ENCODE measurements at places on chromosomes 6 and 20.
A peak's percentile ranks its signal among the peaks of the same experiment; 100 is the strongest.

DNA sequence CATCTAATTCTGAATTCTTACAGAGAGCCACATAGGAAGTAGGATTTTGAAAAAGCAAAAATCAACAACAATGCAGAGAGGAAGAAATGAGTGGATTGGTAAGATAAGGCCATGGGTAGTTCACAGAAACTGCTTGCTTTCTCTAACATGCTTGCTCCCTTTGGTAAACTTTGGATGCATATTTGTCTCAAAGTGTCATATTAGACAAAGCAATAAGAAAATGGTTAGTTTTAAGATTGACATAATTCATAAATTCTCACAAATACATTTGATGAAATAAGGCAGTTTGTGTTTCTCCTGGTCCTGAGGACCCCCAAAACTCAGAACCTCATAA is 31.7 kb downstream of the UTRN start:
- DNase-seq, result no peak

DNA sequence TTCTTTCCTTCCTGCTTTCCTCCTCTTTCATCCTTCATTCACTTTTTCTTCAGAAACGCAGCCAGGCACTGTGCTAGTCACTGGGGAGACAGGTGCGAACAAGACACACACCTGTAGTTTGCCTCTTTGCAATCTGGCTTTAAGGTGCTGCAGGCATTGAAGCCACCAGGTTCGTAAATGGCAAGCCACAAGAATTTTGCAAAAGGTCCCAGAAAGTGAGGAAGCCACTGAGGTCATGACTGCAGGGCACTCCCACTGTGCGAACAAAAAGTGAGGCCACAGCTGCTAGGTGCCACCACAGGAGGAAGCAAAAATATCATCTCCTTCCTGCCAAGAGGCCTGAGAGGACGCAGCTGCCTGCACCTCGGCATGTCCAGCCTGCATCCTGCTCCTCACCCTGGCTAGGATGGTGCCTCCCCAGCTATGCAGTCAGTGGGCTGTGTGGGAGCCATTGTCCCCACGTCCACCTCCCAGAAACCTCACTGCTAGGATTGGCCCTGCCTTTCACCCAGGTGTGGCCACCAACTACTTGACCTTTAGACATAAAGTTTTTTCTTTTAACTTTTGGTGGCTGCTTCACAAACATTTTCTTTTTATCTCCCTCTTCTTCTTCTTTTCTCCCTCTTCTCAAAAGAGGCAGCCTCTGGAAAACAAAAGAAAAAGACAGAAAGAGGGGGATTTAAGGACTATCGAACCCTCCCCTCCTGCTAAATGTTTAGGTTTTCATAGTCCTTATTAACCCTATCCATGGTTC is 230.8 kb downstream of the BCAS1 start:
- DNase-seq, result no peak

- DNase-seq, result no peak
Observed at GRCh38 chr20:50127587-50128519, 14.9 kb upstream of the UBE2V1 start.

- no peak for DNase-seq
Observed at GRCh38 chr20:47614703-47615309, 113.1 kb downstream of the NCOA3 start.

GRCh38 chr6:106823058-106823457 is 151.5 kb downstream of the CD24 start:
- no peak for DNase-seq

GRCh38 chr6:138441965-138442364 is 37.9 kb downstream of the HEBP2 start:
- no peak for DNase-seq

- no peak for DNase-seq
Observed at GRCh38 chr6:148247386-148248063, 95.1 kb upstream of the SASH1 start.

DNA sequence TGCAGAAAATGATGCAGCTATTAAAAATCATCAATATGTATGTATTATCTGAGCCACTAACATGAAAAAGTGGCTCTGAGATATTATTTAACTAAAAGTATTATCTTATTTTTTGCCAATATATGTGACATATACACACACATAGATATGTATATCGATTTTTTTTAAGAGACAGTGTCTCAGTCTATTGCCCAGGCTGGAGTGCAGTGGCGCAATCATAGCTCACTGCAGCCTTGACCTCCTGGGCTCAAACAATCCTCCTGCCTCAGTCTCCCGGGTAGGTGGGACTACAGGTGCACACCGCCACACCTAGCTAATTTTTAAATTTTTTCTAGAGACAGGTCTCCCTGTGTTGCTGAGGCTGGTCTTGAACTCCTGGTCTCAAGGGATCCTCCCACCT is 1.6 kb upstream of the TRAF3IP2 start:
- DNase-seq, result no peak

- DNase-seq, result no peak
Observed at GRCh38 chr20:54717983-54718382, 242.6 kb downstream of the DOK5 start.

DNA sequence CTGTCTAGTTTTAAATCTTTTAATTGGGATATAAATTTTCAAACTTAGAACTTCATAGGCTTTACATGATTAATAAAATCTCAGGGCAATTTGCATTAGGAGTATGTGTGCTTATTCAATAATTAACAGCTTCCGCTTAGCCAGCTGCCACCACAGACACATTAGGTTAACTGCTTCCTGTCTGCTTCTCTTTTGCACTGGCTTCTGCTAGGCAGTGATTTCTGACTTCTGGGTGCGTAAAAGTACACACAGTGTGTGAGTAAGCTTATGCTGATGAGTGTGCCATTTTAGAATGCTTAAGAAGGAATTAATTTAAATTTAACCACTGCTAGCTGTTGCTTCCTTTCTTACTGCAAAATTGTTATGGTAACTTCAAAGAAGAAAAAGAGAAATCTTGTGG is 73.9 kb downstream of the F13A1 start:
- DNase-seq, result no peak

DNA sequence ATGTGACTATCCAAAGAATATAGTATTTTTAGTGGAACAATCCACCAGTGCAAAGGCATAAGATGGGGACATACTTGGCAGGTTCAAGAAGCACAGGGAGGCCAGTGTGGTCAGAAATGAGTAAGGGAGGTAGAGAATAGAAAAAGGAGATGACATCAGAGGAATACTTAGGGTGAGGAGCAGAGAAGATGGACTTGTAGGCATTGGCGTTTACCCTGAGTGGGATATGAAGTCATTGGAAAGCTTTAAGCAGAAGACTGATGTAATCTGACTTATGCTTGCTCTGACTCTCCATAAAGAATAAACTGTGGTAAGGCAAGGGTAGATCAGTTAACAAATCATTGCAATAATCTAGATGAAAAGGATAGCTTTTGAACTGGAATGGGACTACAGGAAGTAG is 228.7 kb downstream of the GJA1 start:
- DNase-seq, result no peak

- DNase-seq, result no peak
Observed at GRCh38 chr6:137378090-137378369, 116.2 kb downstream of the OLIG3 start.

DNA sequence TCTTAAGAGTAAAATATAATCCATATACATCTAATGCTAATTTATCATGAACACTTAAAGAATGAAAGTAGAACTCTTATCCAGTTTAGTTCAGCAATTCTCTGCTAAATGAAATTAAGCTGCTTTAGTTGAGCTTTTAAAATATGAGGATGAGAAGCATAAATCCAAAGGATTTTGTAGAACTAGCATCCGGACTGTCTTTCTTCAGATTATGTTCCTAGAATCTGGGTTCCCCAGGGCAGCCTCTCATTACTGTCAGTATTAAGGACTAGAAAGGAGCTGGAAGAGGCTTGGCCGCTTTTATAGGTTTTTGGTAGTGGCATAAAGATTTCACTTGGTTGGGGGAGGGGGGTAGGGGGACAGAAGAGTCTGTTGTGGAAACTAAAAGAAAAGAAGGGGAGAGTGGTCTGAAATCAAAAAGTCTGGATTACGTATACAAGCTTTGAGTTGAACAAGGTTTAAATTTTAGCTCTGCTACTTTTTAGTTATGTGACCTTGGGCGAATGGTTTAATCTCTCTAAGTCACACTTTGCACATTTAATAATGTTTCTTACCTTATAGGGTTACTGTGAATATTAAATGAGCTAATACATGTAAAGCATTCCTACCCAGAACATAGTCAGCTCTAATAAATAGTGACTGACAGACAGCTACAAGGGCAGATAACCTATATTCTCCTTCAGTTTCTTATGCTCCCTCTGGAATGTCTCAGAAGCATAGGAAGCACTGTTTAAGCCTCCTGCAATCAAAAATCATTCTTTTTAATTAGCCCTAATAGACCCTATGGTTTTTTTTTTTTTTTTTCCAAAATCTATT is 3.7 kb downstream of the SGK1 start:
- no peak for DNase-seq

GRCh38 chr6:2652611-2653010 is 98.1 kb downstream of the MYLK4 start:
- DNase-seq, result no peak

GRCh38 chr6:136609873-136610706 is 59.9 kb upstream of the MAP7 start:
- peak; percentile 99 for DNase-seq

DNA sequence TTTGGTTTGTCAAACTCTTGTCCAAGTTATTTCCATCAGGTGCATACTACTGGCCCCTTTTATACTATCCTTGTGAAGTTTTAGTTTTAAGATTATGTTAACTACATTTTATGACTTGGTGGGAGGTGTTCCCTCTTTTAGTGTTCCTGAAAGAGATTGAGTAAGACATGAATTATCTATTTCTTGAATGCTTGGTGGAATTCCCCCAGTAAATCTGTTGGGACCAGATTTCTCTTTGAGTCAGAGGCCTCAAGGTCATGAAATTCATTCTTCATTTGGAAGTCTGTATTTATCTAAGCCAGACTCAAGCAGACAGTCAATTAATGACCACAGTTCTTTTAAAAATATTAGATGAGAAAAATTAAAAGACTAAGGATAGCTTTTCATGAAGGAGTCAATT is 81.3 kb downstream of the MOXD1 start:
- no peak for DNase-seq

DNA sequence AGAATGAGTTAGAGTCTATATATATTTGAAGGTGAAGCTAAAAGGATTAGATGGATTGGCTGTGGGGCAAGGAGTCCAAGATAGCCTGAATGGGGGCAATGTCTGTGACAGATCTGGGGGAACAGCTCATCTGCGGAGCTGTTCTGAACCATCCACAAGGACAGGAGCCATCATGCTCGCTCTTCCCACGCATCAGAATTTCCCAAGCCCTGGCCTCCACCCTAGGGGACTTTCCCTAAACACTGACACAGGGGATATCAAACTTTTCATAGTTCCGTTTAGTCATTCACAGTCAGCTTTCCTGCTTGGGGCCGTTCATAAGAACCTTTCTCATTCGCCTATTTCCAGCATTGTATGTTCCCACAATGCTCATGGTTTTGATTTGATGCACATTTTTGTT is 37.6 kb upstream of the CCN6 start:
- DNase-seq, result no peak

GRCh38 chr6:149166747-149167146 is 150.8 kb upstream of the TAB2 start:
- no peak for DNase-seq

- peak; percentile 63 for DNase-seq
Observed at GRCh38 chr6:140970485-140970884, 1162.2 kb upstream of the GJE1 start.

GRCh38 chr20:9628141-9628540 is 113.8 kb downstream of the LAMP5 start:
- DNase-seq, result no peak

GRCh38 chr6:119233312-119233984 is 116.1 kb downstream of the MAN1A1 start:
- no peak for DNase-seq

GRCh38 chr20:2314759-2315439 is 19.1 kb downstream of the TGM3 start:
- peak; percentile 92 for DNase-seq

DNA sequence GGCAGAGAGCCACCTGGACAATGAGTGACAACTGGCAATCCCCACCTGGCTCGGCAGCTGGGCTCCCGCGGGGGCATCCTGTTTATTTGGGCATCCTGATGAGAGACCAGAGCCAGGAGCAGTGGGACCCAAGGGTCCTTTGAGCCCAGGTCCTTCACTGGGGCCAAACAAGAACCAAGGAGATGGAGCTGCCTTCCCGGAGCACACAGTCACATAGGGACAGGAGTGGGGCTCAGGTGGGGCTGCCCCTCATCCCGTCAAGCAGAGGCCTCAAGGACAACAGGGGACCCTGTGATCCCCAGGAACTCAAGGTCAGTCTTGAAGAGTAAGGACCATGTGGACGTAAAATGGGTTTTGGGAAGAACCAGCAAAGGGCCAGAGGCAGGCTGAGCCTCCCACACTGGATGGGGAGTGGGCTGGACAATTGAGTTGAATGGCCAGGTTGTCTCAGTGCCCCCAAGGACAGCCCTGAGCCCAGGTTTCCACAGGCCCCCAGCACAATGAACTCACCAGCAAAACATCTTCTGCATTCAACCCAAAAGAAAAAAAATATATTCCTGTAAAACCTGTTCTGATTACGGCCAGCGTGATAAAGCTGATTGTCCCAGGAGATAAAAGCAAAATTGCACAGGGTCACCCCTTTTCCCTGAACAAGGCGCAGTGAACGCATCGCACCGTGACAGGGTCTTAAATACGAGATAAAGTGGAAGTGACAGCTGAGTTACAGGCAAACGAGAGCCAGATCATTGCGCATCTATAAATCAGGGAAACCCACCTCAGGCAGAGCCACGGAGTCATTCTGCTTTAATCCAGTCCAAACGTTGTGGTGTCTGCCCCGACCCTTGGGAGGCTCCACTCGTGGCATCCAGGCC is 86.2 kb downstream of the ANKRD60 start:
- DNase-seq, result no peak

DNA sequence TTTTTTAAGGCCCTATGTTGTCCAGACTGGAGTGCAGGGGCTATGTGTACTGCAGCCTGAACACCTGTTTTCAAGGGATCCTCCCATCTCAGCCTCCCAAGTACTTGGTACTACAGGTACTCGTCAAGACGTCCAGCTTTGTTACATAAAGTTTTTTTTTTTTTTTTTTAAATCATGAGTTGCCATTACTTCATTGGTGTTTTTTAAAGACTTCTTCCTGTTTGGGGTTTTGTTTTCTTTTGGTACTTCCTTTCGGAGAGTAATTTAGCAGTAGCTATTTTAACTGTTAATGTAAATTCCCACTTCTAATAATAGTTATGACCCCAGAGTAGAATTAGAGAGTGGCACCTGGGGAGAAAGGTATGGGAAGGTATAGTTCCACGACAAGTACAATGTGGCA is 10.5 kb downstream of the ZNFX1 start:
- DNase-seq, result no peak

DNA sequence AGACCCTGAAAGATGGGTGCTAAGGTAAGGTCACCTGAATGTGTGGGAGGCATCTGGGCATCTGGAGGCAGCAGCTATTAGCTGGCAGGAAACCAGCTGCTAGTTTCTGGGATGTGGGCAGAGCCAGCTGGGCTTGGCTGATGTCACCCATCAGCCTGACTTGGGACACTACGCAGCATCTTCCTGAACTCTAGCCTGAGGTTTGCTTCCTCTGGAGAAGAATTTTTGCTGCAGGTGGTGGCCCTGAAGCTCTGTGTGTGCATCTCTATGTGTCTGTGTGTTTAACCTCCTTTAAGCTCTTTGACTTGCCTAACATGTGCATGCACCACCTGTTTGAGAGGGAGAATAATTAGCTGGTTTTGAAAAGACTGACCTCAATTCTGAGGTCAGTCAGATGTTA is 465.1 kb upstream of the CHD6 start:
- DNase-seq, result no peak

Data from HFF-Myc (cell line).